ENCODE measurements at places on chromosomes 6 and 20. TPM values are rescaled to one million over a fixed set of nuclear protein-coding genes. Genes with fewer than 3 reads are reported as not detected.
A peak's percentile ranks its signal among the peaks of the same experiment; 100 is the strongest.

Gene TSHZ2
- 5.4 TPM for total RNA-seq

DNA sequence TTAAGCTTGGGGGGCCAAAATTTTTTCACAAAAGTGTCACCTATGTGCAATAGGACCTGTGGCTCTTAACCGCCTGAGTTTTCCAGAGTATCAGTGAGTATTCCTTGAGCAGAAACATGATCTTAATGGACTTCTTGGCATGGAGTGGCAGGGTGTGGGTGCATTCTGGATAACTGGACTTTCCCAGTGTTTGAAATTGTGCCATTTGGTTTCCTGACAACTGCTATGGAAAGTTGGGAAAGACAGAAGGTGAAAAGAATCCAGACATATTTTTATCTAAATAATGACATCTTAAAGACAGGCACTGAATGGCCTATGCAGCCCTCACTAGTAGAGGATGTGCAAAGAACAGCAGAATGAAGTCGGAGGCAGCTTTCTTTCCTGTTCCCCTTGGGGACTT, 34.3 kb upstream of the ADTRP start:
- H3K4me3 ChIP-seq: no peak overlapping the region
- H3K4me1 ChIP-seq: no peaks in the 10 kb centered on the region
- H3K27me3 ChIP-seq: peaks cover 1% of the 10 kb centered on the region
- no peak overlapping the region for H3K27ac ChIP-seq

Gene IL17A
- total RNA-seq: 6.2 TPM

DNA sequence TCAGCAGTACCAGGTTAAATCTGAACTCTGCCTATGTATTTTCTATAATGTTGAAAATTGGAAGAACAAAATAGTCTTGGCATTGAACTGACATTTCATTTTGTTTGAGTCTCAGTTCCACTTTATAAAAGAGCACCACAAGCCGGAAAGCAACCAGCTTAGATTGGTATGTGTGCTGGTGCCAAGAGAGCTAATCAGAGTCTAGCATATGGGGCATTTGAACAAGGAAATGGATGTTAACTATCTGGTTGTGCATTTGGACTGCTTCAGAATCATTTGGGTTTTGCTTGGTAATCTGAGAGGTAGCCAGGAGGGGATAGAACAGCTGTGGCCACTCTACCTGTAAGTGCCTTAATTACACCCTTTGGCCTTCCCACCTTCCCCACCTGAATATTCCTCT, 184.8 kb downstream of the GRIK2 start:
- no peaks in the 10 kb centered on the region for H3K27me3 ChIP-seq
- H3K4me1 ChIP-seq: no peaks in the 10 kb centered on the region
- no peaks in the 10 kb centered on the region for H3K36me3 ChIP-seq
- H3K4me3 ChIP-seq: no peak overlapping the region
- no peak overlapping the region for H3K27ac ChIP-seq

DNA sequence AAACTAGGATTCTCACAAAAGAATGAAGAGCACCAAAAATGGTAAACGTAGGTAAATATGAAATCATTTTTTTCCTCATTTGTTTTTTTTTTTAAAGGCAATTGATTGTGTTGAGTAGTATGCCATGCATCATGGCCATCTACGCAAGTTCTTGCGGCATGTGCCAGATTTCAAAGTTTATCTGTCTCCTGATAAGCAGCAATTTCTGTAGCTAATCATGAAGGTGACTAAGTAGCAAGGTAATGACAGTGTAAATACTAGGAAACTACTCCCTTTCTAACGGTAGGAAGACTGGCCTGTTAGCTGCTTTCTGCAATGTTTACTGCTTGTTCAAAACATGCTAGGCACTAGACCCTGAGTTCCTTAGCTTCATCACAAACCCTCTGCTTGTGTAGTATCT, 13.4 kb upstream of the LY86 start:
- no peak overlapping the region for H3K27ac ChIP-seq
- no peak for DNase-seq
- peaks cover 11% of the 10 kb centered on the region for H3K36me3 ChIP-seq
- no peak overlapping the region for H3K4me3 ChIP-seq
- peaks cover 1% of the 10 kb centered on the region for H3K4me1 ChIP-seq

GRCh38 chr6:41581381-41581991, 35.3 kb downstream of the FOXP4 start:
- H3K27me3 ChIP-seq: no peaks in the 10 kb centered on the region
- no peak overlapping the region for H3K27ac ChIP-seq
- peaks cover 2% of the 10 kb centered on the region for H3K4me1 ChIP-seq
- no peak overlapping the region for H3K4me3 ChIP-seq
- no peaks in the 10 kb centered on the region for H3K36me3 ChIP-seq
- no peak for DNase-seq

DNA sequence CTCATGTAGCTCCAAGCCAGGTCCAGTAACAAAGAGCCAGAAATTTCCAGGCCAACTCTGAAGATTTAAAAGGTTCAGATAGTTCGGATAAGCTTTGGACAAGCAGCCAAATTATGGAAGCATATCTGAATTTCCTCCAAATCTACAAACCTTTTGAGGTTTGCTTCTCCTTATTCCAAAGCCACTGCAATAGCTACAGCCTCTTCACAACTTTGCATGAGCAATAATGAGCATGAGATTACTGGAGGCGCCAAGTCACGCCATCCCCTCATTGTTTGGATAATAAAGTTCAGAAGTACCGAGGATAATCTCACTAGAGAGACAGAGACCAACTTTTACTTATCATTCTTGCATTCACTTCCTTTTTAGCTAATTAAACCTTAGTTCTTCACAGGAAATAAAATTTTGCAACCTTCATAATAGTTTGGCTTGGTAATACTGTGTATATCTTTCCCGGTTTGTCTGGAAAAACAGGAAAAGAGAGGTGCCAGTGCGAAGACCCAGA, 329.6 kb upstream of the RSPO3 start:
- no peak overlapping the region for H3K4me3 ChIP-seq
- H3K4me1 ChIP-seq: no peaks in the 10 kb centered on the region

Gene KCNS1
- 0.13 TPM for total RNA-seq

DNA sequence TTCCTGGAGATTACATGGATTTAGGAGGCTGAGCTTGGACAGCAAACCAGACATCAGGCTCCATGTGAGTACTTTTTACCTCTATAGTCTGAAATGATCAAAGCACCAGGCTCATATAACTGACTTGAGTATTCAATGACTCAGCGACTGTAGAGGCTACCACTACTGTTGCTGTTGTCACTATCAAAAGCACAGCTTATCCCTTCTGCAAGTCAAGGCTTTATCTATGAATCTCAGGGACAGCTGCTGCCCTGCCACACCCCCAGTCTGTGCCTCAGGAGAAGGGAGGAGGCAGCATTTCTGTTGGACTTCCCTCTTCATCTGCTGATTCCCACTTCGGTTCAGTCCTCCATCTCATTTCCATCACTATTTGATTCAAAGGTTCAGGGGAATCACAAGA, 80.5 kb upstream of the CNR1 start:
- H3K27ac ChIP-seq: no peak overlapping the region
- H3K27me3 ChIP-seq: no peaks in the 10 kb centered on the region
- no peaks in the 10 kb centered on the region for H3K4me1 ChIP-seq

DNA sequence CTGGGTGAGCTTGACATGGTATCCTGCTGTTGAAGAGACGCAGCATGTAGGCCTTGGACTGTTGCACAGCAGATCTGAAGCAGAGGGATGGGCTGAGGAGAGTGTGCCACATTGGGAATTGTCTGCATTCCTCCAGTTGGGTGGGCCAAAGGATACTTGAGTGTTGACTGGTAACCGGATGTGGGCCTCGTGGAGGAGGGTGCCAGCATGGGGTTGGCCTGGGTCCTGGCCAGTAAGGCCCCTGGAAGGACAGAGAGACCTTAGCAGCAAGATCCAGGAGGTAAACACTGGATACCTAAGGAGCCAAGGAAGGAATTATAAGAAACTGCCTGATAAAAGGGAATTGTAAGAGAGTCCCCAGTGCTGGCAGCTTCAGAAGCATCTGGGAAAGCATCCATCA, 76.9 kb downstream of the FIG4 start:
- H3K4me3 ChIP-seq: no peak overlapping the region
- peaks cover 7% of the 10 kb centered on the region for H3K4me1 ChIP-seq
- H3K27me3 ChIP-seq: no peaks in the 10 kb centered on the region
- no peak for DNase-seq

Gene CST4
- total RNA-seq: not detected

DNA sequence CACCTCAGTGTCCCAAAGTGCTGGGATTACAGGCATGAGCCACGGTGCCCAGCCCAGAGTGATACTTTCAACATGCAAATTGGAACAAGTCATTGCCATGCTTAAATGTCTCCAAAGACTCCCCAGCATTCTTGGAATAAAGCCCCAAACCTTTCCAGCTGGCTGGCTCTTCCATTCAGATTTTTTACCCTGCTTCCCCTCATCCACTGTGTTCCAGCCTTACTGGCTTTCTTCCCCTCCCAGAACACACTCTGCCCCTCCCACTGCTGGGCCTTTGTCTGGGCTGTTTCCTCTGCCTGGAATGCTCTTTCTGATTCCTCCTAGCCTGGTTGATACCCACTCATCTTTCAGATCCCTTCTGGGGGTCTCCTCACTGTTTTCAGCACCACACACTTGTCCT, 40.1 kb upstream of the NNAT start:
- H3K36me3 ChIP-seq: no peaks in the 10 kb centered on the region
- no peak overlapping the region for H3K27ac ChIP-seq
- no peak for DNase-seq
- peaks cover 29% of the 10 kb centered on the region for H3K27me3 ChIP-seq

- DNase-seq: no peak
- H3K4me3 ChIP-seq: no peak overlapping the region
- no peak overlapping the region for H3K27ac ChIP-seq
- H3K27me3 ChIP-seq: no peaks in the 10 kb centered on the region
- no peaks in the 10 kb centered on the region for H3K36me3 ChIP-seq
- H3K4me1 ChIP-seq: peaks cover 4% of the 10 kb centered on the region
Measured at GRCh38 chr6:82588020-82588419, 224.4 kb downstream of the TPBG start.

- H3K4me3 ChIP-seq: no peak overlapping the region
- peaks cover 2% of the 10 kb centered on the region for H3K27me3 ChIP-seq
- no peak for DNase-seq
- no peak overlapping the region for H3K27ac ChIP-seq
Measured at GRCh38 chr6:56348578-56348977, 101.2 kb upstream of the COL21A1 start.

- no peak overlapping the region for H3K27ac ChIP-seq
- DNase-seq: no peak
- no peaks in the 10 kb centered on the region for H3K36me3 ChIP-seq
- no peaks in the 10 kb centered on the region for H3K4me1 ChIP-seq
Measured at GRCh38 chr6:147640606-147641005, 132.1 kb downstream of the SAMD5 start.

DNA sequence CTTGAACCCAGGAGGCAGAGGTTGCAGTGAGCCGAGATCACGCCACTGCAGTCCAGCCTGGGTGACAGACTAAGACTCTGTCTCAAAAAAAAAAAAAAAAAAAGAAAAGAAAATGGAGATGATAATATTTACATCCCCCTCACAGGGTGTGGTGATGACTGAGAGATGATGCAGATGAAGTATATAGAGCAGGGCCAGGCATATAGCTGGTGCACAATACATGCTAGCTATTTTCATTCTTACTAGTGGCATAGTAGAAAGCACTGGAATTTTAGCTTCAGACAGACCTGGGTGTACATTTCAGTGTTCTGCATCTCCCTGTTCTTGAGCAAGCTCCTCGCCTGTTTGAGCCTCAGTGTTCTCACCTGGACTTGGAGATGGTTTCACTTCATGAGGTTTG, 36.9 kb downstream of the CEBPB start:
- H3K4me1 ChIP-seq: peaks cover 16% of the 10 kb centered on the region
- H3K36me3 ChIP-seq: no peaks in the 10 kb centered on the region
- DNase-seq: no peak
- H3K4me3 ChIP-seq: no peak overlapping the region
- no peak overlapping the region for H3K27ac ChIP-seq
- H3K27me3 ChIP-seq: no peaks in the 10 kb centered on the region

Gene GPLD1
- total RNA-seq: 0.18 TPM

- DNase-seq: peak; percentile 59
- peaks cover 15% of the 10 kb centered on the region for H3K36me3 ChIP-seq
- peaks cover 1% of the 10 kb centered on the region for H3K27me3 ChIP-seq
- H3K4me3 ChIP-seq: no peak overlapping the region
Measured at GRCh38 chr6:136226027-136226673, 24.0 kb downstream of the MTFR2 start.

DNA sequence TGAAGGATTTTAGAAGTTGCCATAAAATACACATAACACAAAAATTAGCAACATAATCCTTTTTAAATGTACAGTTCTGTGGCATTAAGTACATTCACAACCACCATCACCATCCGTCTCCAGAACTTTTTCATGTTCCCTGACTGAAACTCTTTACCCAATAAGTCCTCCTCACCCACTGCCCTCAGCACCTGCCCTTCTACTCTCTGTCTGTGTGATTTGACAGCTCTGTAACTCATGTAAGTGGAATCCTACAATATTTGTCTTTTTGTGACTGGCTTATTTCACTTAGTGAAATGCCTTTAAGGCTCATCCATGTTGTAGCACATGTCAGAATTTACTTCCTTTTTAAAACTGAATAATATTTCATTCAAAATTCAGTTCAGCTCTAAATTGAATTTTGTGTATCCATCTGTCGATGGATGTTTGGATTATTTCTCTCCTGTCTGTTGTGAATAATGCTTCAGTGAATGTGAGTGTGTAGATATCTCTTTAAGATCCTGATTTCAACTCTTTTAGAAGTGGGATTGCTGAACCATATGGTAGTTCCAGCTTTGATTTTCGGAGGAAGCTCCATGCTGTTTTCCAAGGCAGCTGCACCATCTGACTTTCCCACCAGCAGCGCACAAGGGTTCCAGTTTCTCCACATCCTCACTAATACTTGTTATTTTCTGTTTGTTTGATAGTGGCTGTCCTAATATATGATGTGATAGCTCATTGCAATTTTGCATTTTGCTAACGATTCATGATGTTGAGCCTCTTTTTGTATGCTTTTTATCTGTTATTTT, 4.2 kb downstream of the ENTPD6 start:
- no peak overlapping the region for H3K4me3 ChIP-seq
- H3K36me3 ChIP-seq: peaks cover 11% of the 10 kb centered on the region
- peaks cover 33% of the 10 kb centered on the region for H3K4me1 ChIP-seq
- peak; percentile 5 for DNase-seq
- no peaks in the 10 kb centered on the region for H3K27me3 ChIP-seq
- no peak overlapping the region for H3K27ac ChIP-seq

Gene MCCD1
- not detected for total RNA-seq

Measured in activated CD4-positive, alpha-beta memory T cell treated with anti-CD3 and anti-CD28 coated beads, Interleukin-2, amount 10 ng/mL, durations not matched to agents 7 days and 5 days (primary cell).